ENCODE measurements at places on chromosomes 16 and 17.
A peak's percentile ranks its signal among the peaks of the same experiment; 100 is the strongest.

DNA sequence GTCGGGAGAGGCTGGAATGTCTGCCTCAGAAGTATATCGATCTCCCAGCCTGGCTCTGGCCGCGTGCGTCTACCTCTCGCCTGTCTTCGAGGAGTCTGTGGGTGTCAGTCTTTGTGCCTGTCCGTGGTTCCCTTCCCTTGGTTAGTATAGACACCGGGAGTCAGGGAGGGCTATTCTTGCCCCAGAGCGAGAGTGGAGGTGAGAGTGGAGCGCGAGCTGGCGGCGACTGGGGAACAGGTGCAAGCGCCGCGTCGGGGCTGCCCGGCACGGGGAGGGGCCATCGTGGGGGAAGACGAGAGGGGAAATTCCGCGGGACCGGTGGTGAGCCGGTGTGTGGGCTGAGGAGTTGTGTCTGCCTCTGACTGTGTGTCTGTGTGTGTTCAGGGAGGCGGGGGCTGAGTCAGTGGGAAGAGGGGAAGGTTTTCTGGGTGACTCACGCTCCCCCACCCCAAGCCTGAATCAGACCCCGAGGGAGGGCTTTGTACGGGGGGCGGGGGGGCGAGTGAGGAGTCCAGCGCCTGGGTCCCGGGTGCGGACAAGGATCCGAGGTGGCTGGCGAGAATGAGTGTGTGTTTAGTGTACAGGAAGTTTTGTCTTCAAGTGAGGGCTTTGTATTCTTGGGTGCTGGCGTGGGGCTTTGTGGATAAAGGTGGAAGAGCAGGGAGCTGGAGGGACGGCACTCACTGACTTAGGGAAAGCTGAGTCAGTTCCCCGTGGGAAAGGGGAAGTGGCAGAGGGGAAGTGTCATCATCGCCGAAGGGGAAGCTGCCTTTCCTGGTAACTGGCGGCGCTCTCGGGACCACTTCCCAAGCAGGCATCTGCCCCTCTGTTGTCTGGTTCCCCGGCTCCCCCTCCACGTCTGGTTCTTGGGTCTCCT is 8.6 kb downstream of the KDM6B start:
- DNase-seq, result peak; percentile 91

GRCh38 chr17:4934173-4934979 is 2.3 kb downstream of the GP1BA start:
- no peak for DNase-seq

DNA sequence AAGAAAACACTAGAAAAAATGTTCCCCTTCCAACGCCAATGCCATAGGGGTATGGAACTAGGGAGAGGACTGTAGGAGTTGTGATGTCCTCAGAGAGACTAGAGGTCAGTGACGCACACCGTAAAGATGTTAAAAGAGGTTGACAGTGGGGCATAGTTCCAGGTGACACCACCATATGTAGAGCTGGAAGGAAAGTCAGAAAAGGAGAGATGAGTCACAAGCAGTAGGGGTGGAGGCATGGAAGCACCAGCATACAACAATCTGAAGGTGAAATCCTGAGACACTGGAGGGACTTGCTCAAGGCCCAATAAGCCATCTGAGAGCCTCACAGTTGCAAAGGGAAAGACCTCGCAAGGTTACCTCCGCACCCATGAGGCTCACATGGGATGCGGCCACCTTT is 76.0 kb downstream of the ZNF18 start:
- no peak for DNase-seq

- DNase-seq, result peak; percentile 41
These were observed 32.4 kb downstream of the SMARCE1 start for GRCh38 chr17:40615068-40615840.

DNA sequence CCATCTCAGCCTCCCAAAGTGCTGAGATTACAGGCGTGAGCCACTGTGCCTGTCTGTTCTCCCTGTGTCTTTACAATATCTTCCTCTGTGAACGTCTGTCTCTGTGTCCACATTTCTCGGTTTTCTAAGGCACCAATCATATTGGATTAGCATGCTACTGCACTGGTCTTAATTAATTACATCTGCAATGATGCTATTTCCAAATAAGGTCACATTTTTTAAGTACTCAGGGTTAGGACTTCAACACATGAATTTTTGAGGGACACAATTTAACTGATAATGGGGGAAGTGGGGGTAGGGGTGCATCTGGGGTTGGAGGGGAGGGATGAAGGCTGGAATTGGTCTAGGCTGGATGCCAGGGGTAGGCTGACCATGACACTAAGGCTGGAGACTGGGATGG is 102.6 kb downstream of the N4BP1 start:
- DNase-seq, result no peak
